ENCODE measurements at places on chromosomes 7 and 10.

- peak; percentile 66 for DNase-seq
Measured at GRCh38 chr7:150406567-150407421, 27.7 kb downstream of the ZNF775 start.

DNA sequence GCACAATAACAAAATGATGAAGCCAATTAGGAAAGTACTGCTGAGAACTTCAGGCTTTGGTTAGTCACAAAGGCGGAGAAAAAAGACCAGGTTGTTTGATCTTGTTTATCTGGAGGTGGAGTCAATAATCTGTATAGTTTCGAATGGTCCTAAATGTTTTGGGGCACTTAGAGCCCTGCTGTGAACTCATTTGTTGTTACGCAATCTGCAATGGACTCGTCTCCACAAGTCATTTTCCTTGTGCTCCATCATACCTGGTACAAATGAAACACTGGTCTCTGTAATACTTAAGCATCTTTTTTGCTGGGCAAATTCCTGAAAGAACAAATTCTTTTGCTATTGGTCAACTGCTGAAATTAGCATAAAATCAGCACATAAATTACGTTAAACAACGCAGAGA, 430.5 kb downstream of the GATA3 start:
- DNase-seq = no peak

GRCh38 chr10:126564326-126564888, 106.1 kb downstream of the C10orf90 start:
- no peak for DNase-seq

- peak; percentile 48 for DNase-seq
Measured at GRCh38 chr7:98423043-98423442, 22.2 kb upstream of the BAIAP2L1 start.

- DNase-seq = no peak
Measured at GRCh38 chr7:73906874-73907273, 45.9 kb downstream of the TMEM270 start.

GRCh38 chr7:6226194-6226799, 46.1 kb downstream of the CYTH3 start:
- DNase-seq = no peak

- no peak for DNase-seq
Measured at GRCh38 chr7:151894111-151895007, 17.4 kb upstream of the PRKAG2 start.

DNA sequence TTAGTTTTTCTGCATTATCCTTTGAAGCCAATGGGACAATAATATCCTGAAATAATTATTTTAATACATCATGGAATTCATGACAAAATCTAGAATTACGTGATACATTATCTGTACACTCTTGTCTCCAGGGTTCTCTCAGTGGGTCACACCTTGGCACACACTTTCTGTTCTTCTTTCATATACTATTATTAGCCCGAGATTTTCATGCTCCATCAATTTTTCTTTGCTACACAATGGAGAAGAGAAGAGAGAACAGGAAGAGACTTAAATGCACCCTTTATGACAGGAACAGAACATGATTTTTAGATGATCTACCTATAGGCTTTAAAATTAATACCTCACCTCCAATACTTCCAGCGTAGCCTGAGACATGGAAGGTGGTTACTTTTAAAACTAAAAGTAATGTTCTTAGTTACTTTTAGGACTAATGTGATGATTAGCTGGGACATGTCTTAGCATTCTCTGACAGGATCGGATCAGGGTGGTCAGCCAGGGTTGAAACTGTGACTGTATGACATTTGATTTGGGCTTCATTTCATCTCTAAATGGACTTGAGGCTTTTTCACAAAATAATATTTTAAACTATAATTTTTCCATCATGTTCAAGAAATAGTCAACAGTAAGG, 148.2 kb upstream of the WNT16 start:
- no peak for DNase-seq

DNA sequence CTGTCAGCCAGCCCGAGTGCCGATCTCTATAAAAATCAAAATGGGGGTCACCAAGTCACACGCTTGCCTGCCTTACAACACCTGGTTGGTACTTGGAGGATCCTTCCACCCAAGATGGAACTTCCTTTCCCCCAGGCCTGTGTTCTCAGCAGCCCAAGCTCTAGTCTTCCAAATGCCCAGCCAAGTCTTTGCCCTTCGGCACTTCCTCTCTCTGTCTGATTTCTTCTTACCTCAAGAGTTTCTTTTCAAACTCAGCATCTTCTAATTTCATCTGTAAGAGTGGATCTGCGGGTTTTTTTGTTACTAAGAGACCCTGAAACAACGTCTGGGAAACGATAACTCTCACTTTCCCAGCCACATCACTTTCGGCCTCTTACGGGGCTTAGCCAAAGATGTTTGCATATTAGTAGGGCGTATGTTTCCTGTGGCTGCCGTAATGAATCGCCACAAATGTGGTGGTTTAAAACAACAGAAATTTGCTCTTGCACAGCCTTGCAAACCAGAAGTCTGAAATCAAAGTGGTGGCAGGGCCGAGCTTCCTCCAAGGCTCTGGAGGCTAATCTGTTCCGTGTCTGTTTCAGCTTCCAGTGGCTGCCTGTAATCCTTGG, 219.9 kb downstream of the TCF7L2 start:
- no peak for DNase-seq

GRCh38 chr7:45708046-45708950, 134.1 kb downstream of the ADCY1 start:
- DNase-seq = no peak

DNA sequence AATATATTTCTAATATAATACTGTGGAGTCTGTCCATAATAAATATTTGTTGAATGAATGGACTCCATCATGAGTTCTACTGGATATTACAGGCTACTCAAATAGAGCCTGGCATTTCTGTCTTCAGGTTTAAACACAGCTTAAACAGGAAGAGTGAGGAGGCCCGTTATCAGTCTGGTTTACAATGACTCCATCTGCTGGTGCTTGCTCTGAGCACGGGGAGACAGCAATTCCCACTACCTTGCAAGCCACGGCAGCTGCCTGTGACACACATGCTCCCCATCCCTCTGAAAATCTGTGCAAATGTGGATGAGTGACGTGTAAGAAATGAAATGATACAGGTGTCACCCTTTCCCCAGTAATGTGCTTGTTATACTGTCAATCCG, 293.5 kb upstream of the IMMP2L start:
- DNase-seq = peak; percentile 42

GRCh38 chr10:111127081-111127848, 50.4 kb downstream of the ADRA2A start:
- peak; percentile 56 for DNase-seq

GRCh38 chr7:132486274-132486610, 90.0 kb downstream of the PLXNA4 start:
- DNase-seq = no peak

GRCh38 chr10:77377034-77377433, 260.6 kb downstream of the KCNMA1 start:
- no peak for DNase-seq

DNA sequence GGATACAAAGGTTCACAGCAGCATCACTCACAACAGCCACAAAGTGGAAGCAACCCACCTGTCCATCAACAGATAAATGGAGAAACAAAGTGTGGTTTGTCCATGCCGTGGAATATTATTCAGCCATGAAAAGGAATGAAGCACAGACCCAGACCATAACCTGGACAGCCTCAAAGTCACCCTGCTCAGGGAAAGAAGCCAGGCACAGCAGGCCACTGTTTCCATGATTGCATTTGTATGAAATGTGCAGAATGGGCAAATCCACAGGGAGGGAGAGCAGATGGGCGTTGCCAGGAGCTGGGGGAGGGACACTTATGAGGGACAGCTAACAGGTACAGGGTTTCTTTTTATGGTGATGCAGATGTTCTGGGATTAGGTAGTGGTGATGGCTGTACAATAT, 30.3 kb downstream of the FOXL3 start:
- DNase-seq = no peak

DNA sequence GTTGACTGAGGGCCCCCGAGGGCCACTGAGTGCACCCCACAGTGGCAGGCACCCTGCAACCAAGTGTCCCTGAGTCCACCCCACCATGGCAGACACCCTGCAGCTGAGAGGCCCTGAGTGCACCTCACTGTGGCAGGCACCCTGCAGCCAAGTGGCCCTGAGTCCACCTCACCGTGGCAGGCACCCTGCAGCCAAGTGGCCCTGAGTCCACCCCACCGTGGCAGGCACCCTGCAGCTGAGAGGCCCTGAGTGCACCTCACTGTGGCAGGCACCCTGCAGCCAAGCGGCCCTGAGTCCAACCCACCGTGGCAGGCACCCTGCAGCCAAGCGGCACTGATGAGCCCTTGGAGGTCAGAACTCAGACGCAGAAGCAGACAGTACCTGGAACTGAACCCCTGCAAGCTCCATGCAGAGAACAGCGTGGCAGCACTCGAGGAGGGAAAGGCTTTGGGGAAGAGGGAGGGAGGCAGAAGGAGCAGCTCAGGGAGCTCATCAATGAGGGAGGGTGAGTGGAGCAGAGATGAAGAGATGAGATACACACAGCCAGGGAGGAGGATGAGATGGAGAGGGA, 156.5 kb downstream of the WDR37 start:
- DNase-seq = no peak

Data from DMS53 (cell line).